ENCODE measurements at places on chromosomes 1 and 21. TPM values are rescaled to one million over a fixed set of nuclear protein-coding genes. Genes with fewer than 3 reads are reported as not detected.

The CYP4Z1 gene
- total RNA-seq: 2.5 TPM

The KRTAP21-3 gene
- total RNA-seq: not detected

The KANK4 gene
- total RNA-seq: 2.7 TPM

The SDCCAG8 gene
- total RNA-seq: 37.1 TPM

The HMGCS2 gene
- total RNA-seq: 0.96 TPM

GRCh38 chr1:93701629-93702028, 20.0 kb upstream of the BCAR3 start:
- DNase-seq: no peak

- no peak for DNase-seq
These were observed 9.9 kb downstream of the ATP1A1 start for GRCh38 chr1:116382857-116383483.

- DNase-seq: no peak
These were observed 17.0 kb upstream of the ALDH4A1 start for GRCh38 chr1:18919197-18919905.

DNA sequence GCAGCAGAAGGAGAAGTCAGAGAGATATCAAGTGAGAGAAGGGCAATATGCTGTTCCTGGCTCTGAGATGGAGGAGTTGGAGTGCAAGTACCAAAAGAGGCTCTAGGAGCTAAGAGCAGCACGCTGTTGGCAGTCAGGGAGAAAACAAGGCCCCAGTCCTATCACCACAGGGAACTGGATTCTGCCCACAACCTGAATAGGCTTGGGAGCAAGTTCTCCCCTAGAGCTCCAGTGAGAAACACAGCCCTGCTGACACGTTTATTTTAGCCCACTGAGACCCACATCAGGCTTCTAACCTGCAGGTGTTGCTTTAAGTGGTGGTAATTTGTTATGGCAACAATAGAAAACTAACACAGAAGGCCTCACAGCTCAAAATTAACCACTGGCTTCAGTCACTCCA, 31.8 kb upstream of the ZNF644 start:
- no peak for DNase-seq

- no peak for DNase-seq
These were observed 36.1 kb downstream of the TRIM11 start for GRCh38 chr1:228370439-228370940.

DNA sequence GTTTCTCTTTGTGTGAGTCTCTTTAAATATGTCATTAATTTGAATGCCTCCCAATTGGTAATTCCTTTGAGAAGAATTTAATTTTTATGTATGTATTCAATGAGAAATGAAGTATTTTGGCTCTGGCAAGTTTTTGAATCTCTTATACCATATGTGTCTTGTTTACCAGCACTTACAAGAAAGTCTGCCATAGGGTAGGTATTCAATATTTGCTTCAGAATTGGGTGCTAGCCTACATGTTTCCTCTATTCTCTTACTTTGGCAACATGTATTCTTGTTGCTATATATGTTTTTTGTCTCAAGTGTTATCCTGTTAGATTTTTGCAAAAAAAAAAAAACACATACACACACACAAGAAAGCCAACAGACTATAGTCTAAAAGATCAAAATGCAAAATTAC, 350.5 kb upstream of the PRMT6 start:
- DNase-seq: no peak

- no peak for DNase-seq
These were observed 36.5 kb upstream of the DENND1B start for GRCh38 chr1:197811769-197812168.

DNA sequence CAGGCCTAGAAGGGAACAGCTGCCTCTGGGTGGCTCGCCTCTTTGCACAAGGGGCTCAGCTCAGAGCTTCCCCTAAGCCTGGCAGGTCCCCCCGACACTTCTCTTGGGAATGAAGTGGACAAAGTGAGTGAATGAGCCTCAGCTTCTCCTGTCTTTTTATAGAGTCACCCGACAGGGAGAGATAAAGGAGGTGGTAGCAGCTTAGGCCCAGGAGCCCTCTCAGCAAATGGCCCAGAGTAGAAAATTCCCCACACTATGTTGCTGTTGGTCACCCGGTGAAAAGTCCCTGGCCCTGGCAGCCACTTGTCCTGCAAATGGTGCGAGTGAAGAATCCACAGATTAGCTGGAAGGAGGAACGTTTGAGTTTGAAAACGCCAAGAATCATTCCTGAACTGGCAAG, 2.4 kb downstream of the CLDN14 start:
- DNase-seq: no peak

DNA sequence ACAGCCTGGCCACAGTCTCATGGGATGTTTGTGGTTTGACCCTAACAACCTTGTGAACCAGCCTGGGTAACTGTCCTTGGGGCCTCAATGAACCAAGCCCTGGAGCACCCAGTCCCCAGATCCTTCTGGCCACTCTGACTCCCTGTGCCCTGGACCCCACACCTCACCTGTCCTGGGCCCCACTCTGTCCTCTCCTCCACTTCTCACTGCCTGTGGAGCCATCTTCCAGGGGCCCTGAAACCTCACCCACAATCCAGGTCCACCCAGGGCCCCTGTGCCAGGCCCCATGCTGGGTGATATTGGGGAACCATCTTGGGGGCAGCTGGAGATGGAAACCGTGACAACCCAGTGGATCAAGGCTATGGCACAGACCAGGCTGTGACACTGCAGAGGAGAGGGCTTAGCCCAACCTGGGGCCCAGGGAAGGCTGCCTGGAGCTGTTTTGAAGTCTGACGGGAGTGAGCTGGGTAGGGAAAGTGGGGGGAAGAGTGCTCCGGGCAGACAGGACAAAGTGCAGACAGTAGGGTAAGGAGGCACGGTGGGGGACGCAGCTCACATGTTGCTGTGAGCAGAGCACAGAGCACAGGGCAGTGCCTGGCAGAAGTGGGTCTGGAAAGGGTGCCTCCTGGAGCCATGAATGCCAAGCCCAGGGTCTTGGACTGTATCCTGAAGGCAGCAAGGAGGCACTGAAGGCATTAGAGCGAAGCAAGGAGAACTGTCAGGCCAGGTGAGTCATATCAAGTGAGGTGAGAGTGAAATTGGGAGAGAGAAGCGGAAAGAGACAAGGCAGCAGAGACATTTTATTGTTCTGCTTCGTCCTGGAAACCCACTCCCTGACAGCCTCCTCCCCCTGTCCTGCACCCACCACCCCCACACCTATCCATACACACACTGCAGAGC, 12.1 kb upstream of the LRP8 start:
- DNase-seq: no peak

- DNase-seq: no peak
These were observed 40.1 kb upstream of the CXADR start for GRCh38 chr21:17472592-17473271.

- DNase-seq: no peak
These were observed 15.7 kb downstream of the ABCG1 start for GRCh38 chr21:42234464-42235241.

DNA sequence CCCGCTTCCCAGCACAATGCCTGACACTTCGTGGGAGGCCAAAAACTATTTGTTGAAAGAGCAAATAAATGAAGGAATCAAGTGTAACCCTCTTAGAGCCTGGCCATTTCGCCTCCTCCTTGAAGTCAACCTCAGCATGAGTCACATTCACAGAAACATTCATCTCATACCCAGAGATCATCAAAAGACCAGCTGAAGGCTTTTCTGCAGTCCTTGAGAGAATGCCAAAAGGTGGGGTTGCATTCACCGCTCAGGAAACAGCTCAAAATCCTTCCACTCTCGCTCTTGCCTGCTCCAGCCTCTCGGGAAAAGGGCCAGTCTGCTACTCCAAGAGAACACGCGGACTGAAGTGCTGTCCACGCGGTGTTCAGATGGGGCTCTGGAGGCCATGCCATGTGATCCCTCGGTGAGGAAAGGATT, 90.0 kb downstream of the VWA5B1 start:
- DNase-seq: no peak

Measured in omental fat pad (tissue), 4 donors.